Ammon's horn (tissue), 1 donor: ENCODE measurements at places on chromosomes 13 and 19.

DNA sequence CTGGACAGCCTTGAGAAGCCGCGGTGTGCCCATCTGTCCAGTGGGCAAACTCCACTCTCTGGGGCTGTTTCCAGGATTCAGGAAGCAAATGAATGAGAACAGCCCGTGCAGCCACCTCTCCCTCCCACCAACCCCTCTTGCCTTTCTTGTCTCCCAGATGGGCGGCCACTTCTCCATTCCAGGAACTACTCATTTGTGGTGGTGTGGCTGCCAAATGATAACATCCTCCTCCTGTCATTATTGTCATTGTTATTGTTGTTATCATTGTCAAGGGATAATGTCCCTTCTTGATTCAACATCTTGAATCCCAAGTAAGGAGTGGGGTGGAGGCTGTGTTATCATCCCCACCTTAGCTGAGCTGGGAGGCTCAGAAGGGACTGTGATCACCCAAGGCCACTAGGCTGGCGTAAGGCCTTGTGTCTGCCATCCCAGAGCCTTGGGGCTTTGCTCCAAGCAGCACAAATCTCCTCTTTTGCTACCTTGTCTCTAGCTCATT is 1.6 kb downstream of the DNM2 start:
- no peak for DNase-seq

DNA sequence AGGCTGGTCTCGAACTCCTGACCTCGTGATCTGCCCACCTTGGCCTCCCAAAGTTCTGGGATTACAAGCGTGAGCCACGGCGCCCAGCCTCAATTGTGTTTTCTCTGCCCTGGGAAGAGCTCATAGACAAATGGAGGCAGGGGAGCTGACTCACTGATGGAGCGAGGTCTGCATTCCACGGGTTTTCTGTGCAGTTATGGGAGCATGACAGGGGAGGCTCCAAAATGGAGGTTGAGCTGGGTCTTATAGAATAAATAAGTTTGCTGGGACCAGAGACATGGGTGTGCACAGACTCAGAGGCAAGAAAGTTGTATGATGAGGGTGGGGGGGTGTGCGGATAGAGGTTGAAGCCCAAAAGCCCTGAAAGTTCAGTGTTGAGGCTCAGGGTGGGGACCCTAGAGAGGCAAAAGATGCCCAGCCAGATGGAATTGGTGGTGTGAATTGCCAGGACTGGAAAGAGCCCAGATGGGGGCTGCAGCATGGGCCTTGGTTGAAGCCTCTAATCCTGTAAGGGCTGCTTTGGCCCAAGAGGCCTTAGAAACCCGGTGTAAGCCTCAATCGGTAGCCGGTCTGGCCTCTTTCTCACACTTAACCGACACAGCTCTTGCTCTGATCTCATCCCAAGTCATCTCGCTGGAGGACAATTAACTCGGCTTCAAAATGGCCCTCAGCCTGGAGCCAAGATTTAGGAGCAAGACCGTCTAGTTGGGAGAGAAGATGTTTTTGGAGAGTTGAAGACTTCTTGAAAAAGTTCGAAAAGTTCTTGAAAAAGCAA is 1.9 kb downstream of the TPM4 start:
- DNase-seq: no peak

DNA sequence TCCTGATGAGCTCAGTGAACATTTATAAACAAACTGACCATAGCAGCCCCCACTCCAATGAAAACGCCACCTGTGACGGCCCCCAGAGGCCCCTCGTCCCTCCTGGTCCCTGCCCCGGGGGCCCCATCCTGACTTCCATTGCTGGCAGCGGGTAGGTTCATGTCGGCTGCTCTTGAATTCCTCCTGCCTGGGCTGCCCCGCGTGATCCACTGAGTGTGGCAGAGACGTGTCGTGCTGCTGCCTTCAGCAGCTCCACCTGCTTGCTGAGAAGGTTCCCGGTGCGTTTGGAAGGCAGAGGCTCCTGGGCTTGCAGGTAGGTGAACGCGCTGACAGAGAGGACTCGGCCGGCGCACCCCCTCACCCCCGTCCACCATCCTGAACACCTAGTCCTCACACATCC is 11.6 kb downstream of the C2CD4C start:
- no peak for DNase-seq

DNA sequence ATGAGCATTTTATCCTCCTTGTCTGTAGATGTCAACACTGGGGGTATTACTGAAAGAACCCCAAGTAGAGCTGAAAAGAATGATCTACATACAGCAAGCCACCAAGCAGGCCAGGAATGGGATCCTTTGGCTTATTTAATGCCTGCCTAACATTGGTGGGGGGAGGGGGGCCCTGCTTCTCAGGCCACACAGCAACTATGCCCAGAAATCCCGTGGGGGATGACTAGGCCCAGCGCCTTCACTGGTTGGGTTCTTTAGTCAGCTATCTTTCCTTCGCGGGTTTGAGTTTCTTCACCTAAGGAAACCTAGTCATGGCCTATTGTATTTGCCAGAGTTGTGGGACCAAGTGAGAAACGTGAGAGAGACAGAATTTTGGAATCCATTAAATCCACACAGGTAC is 80.5 kb downstream of the CCNA1 start:
- DNase-seq: no peak

- no peak for DNase-seq
These were observed 1.3 kb upstream of the ARHGAP45 start for GRCh38 chr19:1065606-1066109.

GRCh38 chr19:41154060-41154459 is 39.0 kb upstream of the CYP2S1 start:
- no peak for DNase-seq

DNA sequence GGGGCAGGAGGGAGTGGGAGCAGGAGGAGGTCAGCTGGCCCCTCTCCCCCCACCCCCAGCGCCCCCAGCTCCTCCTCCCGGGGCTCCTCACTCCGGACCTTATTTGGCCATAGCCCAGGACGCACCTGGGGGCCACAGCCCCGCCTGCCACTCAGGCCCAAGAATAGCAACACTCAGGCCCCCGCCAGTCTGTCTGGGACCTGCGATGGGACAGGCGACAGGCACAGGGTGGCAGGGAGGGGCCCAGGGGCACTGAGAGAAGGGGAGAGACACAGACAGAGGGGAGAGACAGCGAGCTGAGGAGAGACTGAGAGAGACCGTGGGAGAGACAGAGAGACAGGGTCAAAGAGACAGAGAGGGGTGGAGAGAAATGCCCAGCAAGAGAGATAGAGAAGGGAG is 10.2 kb downstream of the JOSD2 start:
- no peak for DNase-seq

DNA sequence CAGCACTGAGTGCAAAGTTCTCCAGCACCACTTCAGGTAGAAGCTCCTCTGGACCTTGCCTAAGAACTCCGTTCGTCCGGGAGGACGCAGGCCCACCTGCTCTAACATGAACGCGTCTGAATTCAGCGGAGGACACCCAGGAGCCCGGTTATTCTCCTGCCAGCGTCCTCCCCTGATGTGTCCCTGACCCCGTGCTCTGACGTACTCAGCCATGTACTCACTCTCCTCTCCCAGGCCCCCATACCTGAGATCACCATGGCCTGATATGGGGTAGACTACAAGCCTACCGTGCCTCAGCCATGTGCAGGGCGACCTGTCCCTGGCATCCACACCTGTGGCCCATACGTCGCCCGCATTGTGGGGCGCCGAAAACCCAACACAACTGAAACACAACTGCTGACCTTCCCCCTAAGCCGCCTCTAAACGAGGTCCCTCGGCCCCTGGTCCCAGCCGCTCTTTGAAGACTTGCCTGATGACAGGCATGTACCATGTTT is 744 bp upstream of the ZNF584 start:
- DNase-seq: no peak

GRCh38 chr13:110379905-110380341 is 72.8 kb downstream of the COL4A2 start:
- DNase-seq: no peak

DNA sequence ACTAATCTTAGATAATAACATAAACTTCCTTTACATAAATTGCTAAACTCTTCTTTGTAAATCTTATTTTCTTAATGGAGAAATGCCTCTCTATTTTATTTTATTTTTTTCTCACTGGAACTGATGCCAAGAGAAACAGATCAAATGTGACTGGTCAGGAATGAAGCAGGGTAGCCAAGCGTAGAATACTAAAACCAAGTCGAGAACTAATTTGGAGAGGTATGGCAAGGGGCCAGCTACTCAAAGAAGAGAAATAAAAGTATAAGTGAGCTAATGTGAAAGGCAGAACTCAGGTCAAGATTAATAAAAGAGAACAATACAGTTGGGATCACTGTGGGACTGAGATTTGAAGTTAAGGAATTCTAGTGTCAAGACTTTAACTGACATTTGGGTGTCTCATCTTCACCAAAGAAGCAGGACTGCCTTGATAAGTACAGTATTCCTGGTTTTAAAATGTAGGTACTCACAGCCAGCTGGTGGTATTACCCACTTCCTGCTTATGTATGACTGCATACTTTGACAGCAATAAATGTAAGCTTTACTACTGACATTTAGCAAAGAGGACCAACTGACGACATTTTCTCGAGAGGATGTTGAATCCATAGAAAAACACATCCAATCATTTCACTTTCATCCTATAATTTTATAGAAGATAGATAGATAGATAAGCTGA is 1192.2 kb downstream of the EFNB2 start:
- no peak for DNase-seq

GRCh38 chr13:94053986-94054593 is 425.4 kb downstream of the DCT start:
- no peak for DNase-seq

GRCh38 chr19:36547001-36547732 is 19.1 kb upstream of the ZNF260 start:
- DNase-seq: no peak

DNA sequence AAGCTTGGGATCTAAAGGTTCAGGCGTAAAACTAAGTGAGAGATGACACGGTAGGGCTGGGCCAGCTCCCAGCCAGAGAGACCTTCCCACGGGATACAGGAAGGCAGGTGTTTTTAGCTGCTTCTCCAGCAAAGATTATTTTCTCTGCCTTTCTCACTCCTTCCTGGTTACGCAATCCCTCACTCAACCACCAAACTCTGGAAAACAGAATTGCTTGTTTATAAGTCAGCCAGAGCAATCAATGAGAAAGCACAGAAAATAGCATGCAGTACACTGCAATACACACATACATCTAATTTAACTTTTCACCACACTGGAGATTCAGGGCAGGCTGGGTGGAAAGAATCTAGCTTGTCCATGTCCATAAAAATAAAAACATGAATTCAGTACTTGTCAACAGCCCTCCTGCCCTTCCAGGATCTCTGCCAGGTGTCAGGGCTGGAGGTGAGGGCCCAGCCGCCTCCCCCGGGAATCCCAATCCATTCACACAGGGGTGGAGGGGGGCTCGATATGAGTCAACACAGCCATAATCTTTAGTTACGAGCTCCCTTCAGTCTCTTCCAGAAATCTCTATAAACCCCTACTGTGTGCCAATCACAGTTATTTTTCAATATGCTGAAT is 12.2 kb downstream of the RHPN2 start:
- DNase-seq: no peak

GRCh38 chr19:34096020-34096915 is 76.0 kb upstream of the LSM14A start:
- peak; percentile 58 for DNase-seq

GRCh38 chr13:98959291-98959690 is 18.6 kb downstream of the DOCK9 start:
- no peak for DNase-seq

DNA sequence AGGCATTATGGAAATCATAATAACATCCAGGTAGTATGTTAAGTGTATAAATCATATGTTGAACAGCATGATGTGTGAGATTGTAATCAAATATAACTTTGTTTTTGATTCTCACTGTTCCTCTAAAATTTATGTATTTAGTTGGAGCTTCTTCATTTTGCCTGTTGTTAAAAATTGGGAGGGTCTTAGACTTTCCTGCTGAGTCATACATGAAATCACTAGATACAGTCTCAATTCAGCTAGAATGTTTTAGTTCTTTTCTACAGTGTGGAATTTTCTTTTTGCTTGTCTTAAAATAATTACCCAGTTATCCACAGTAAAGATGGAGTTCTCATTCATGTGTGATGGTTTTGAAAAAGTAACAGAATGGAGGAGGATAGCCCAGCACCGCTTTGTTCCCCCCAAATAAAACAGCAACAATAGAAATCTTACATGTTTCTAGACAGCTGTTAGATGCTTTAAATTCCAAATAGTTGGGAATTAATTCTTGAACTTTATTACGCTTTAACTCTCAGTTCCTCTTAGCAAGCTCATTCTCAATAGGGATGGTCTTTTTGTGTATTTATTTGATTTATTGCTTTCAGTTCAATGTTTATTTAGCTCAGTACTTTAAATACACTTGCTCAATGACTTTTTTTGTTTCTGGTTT is 109.5 kb downstream of the PDS5B start:
- no peak for DNase-seq

DNA sequence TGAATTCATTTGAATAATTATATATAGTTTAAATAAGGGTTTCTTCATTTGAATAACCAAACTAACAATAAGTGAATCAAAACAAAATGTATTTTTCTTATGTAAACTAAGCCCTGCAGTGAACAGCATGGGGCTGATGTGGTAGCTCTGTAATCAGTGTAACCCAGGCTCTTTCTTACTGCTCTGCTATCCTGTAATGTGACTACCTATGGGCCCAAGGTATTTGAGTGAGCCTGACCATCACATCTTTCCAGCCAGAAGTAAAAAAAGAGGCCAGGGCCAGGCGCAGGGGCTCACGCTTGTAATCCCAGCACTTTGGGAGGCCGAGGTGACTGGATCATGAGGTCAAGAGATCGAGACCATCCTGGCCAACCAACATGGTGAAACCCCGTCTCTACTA is 494.6 kb downstream of the DCT start:
- DNase-seq: no peak

- DNase-seq: no peak
These were observed 156.5 kb upstream of the TSC22D1 start for GRCh38 chr13:44732503-44733098.

DNA sequence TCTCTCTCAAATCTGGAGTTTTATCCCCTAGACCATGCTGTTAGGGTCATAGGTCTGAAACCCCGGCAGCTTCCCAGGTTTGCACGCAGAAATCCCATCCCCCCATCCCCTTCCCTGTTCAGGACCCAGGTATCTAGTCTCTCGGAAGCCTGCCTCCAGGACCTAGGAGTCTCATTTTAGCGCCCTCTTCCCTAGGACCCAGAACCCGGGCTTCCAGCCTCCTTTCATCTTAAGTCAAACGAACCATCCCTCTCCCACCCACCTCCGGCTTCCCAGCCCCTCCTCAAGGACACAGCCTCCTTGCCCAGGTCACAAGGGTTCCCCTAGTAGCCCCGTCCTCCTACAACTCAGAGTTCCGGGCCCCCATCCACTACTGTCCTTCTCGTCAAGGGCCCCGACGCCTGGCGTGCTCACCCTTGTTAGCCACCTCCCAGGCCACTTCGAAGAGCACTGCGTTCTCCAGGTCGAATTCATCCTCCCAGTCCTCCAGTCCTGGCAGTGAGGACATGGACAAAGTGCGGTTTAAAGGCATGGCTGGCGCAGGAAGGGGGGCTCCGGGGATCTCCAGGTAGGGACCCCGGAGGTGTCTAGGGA is 431 bp downstream of the GYS1 start:
- DNase-seq: peak; percentile 29

GRCh38 chr19:35468637-35469036 is 20.6 kb downstream of the FFAR2 start:
- DNase-seq: peak; percentile 58

GRCh38 chr19:33293255-33294057 is 8.9 kb downstream of the CEBPA start:
- DNase-seq: peak; percentile 77
